Vein endothelial cell (primary cell): ENCODE measurements at places on chromosomes 7 and 10. TPM values are rescaled to one million over a fixed set of nuclear protein-coding genes. Genes with fewer than 3 reads are reported as not detected.

COL1A2 gene
- total RNA-seq, result 8.5 and 29.0 TPM in 2 replicates

UNCX gene
- total RNA-seq, result not detected in 2 replicates

ZNF425 gene
- total RNA-seq, result 1.1 and 2.3 TPM in 2 replicates

CAMK1D gene
- 0.98 and 1.1 TPM in 2 replicates for total RNA-seq

PRKAR2B gene
- 18.9 and 43.8 TPM in 2 replicates for total RNA-seq
